ENCODE measurements at places on chromosomes 3 and 15. TPM values are rescaled to one million over a fixed set of nuclear protein-coding genes. Genes with fewer than 3 reads are reported as not detected.

GRCh38 chr15:56471440-56472069 is 6.6 kb upstream of the MNS1 start:
- no peak for DNase-seq

GRCh38 chr3:44996556-44996969 is 20.5 kb downstream of the EXOSC7 start:
- DNase-seq = no peak

The CPLX3 gene
- 0.11 TPM for total RNA-seq

DNA sequence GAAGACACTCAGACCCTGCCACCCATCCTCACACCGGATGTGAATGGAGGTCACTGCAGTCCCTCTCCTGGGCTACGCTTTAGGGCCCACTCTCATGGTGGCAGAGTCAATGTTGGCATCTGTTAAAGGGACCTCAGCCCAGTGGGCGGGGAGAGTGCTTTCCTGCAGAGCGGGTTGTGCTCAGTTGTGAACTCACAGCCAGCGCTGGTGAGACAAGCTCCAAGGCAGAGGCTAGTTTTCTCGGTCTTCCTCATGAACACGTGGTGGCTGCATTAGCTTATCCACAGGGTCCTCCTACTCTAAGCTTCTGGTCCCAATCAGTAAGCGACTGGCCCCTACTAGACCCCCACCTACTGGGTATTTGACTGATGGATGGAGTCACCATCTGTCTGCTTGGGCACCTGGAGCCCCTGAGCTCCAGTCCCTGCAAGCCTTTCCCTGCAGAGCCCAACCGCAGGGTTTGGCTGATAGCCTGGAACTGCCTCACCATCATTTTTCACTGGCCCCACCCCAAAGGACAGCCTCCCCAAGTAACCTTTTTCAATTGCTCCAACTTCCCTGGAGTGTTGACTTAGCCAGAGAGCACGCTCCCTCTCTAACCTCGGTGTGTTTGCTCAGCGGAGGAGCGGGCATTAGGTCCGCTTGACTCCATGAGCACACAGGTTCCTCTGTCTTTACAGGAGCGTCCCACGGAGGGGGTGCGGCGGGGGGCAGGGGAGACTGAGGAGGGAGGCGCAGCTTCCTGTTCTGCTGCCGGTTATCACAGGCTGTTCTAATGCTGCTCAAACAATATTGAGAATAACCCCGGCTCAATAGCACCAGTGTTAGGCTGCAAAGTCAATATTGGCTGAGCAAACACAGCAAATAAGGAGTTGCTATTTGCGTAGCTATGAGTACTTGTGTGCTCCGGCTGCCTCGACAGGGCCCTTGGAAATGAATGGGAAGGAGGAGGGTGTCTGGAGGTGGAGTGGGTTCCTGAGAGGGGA is 141.7 kb downstream of the RPLP1 start:
- DNase-seq = peak; percentile 65

DNA sequence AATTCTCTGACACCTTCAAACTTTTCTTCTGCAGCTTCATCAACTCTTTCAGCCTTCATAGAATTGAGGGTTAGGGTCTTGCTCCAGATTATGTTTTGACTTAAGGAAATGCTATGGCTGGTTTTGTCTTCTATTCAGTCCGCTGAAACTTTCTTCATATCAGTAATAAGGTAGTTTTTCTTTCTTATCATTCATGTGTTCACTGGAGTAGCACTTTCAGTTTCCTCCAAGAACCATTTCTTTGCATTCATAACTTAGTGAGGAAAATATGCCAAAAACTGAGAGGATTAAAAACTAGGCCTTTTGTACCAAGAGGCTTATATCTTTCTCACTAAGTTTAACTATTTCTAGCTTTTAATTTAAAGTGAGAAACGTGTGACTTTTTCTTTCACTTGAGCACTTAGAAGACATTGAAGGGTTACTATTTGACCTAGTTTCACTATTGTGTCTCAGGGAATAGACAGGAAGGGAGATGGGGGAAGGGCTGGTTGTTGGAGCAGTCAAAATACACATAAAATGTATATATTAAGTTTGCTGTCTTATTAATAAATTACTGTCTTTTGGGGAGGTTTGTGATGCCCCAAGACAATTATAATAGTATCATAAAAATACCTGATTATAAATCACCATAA is 1110.1 kb downstream of the TBL1XR1 start:
- DNase-seq = no peak

- no peak for DNase-seq
Measured at GRCh38 chr3:177197727-177198460, 612 bp upstream of the TBL1XR1 start.

GRCh38 chr15:48674876-48675275 is 29.4 kb upstream of the FBN1 start:
- DNase-seq = no peak

GRCh38 chr3:193655831-193656433 is 62.9 kb downstream of the OPA1 start:
- DNase-seq = no peak

GRCh38 chr3:14532691-14533456 is 7.3 kb downstream of the GRIP2 start:
- DNase-seq = no peak

GRCh38 chr3:149579838-149580542 is 77.8 kb downstream of the WWTR1 start:
- DNase-seq = no peak

- no peak for DNase-seq
Measured at GRCh38 chr15:68550004-68550403, 28.8 kb upstream of the CORO2B start.

- DNase-seq = no peak
Measured at GRCh38 chr3:21830541-21830940, 79.5 kb upstream of the ZNF385D start.

GRCh38 chr3:55947406-55947805 is 460.3 kb upstream of the WNT5A start:
- no peak for DNase-seq

GRCh38 chr15:63891079-63891767 is 57.5 kb upstream of the HERC1 start:
- peak; percentile 71 for DNase-seq

GRCh38 chr15:63505842-63506222 is 1.4 kb downstream of the USP3 start:
- no peak for DNase-seq

DNA sequence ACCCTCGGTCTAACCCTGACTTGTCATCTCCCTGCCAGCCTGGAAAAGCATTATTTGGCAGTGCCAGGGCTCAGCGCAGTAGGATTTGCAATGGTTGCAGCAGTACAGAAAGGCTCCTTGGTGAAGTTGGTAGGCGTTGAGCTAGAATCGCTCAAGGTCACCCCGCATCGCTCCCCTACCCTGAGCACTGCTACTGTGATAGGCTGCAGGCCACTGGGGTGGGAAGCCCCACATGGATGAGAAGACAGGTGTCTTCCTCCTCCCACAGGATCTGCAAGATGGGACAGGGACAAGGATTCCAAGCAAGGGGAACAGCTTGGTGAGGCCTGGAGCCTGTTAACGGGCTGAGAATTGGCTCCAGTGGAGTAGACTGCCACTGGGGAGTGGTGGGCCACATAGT is 10.7 kb downstream of the CLK3 start:
- no peak for DNase-seq

The SCAANT1 gene
- not detected for total RNA-seq

GRCh38 chr3:149393345-149394160 is 16.1 kb upstream of the TM4SF1 start:
- peak; percentile 49 for DNase-seq

DNA sequence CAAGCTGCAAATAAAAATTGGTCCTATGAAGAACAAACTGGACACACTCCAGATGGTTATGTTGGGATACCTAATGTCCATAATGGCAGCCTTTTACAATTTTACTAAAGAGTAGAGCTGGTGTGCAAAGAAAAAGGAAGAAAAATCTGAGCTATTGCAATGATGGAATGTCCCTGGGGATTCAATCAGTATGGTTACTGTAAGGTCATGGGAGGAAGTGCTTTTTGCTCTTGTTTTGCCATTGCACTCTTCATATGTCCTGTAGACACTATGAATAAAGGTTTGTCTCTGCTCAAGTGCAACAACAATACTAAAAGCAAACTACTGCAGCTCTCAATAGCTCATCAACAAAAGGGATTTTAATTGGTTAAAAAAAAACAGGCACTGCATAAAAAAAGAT is 5.4 kb downstream of the PFN2 start:
- no peak for DNase-seq

GRCh38 chr15:60520825-60521368 is 42.0 kb upstream of the ICE2 start:
- DNase-seq = peak; percentile 48
